ENCODE measurements at places on chromosomes 6 and 20.

DNA sequence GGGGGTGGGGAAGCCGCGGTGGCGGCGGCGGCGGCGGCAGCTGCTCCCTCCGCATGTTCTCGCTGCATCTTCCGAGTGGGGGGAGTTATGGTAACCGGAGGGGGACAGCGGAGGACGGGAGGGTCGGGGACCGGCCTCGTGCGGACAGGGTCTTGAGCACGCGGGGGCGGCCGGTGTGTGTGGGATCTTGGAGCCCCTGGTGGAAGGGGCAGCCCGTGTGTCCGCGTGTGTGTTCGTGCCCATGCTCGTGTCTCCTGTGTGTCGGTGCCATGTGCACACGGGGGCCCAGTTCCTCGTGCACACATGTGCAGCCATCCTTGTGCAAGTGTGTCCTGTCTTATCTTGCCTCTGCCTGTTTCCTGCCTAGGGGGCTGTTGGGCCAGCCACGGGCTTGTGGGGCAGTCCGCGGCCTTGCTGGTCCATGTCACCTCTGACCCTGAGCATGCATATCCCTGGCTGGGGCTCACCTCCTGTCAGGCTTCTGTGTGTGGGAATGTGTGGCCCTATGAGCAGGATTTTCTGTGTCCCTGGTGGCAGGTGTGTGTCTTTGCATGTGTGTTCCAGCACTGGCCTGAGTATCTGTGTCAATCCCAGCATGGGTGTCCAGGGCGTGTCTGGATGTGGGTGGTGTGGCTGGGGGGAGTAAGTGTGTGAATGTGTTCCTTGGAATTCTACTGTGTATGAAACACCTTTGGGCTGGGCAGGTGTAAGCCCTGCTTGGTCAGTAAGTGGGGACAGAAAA lies 8.5 kb downstream of the SYNGAP1 start:
- peak; percentile 58 for DNase-seq

GRCh38 chr6:26296556-26296856 lies 68.5 kb upstream of the BTN3A2 start:
- DNase-seq, result no peak

DNA sequence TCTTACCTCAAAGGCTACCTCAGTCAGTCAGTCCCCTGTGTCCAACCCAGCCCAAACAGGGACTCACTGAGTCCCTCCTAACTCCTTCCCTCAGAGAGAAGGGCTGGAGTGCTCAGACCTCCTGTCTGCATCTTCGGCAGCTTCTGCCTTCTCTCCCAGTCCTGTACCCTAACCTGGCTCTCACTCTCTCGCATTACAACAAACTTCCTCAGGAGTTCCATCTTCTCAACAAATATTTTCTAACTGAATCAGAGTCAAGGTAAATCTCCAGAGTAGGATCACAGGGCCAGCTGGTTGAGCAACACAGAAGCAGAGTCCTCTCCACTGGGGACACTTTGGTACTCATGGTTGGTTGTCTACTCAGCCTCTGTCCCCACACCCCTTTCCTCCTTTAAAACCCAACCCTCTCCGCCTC lies 92.3 kb downstream of the MRPL14 start:
- no peak for DNase-seq

DNA sequence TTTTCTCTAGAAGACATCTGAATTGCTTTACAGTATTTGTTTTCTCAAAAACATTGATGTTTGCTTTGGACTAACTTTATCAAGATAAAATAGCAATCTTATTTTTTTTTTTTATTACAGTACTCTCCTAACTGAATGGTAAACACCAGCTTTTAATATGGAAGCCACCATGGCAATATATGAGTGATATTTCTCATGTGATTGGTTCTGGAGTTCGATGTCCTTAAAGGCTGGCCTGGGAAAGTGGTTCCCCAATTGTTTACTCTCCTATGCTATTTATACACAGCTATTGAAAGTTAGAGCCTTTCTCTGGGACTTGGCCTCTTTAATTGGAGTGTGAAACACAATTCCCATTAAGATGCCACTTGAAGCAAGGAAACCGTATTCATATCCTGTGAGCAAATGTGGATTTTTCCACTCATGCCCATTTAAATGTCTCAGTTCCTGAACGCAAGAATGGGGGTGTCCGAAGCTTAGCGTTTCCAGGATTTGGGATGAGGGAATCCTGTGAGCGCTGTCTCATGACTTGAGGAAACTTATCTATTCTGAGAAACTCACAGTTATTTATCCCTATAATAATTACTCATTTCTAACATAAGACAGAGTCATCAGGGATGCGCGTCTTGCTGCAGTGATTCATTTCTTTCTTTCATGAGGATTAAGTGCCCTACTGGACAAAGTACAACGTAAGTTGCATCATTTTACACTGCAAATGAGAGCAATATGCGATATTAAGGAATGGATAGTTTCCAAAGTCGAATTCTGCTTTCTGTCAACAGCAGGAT lies 143.3 kb upstream of the PREP start:
- no peak for DNase-seq

GRCh38 chr6:45432977-45433376 lies 55.2 kb upstream of the SUPT3H start:
- DNase-seq, result no peak

GRCh38 chr20:56616716-56617115 lies 12.4 kb upstream of the TFAP2C start:
- no peak for DNase-seq

DNA sequence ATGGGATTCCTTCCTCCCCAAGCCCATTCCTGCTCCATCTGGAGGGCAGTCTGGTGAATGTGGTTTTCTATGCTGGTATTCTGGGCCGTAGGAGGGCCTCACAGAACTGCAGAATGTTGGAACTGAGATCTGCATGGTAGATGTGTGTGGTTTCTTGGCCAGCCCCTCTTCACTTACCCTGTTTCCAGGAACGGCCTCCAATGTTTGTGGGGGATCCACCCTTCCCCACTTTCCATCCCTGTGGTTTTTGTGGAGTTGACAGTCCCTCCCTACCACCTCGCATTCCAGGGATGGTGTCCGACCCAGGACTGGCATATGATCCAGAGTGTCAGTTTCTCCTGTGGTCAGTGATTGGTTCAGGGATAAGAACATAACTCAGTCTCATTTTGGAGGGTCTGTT lies 26.7 kb upstream of the TMEM14A start:
- DNase-seq, result no peak

DNA sequence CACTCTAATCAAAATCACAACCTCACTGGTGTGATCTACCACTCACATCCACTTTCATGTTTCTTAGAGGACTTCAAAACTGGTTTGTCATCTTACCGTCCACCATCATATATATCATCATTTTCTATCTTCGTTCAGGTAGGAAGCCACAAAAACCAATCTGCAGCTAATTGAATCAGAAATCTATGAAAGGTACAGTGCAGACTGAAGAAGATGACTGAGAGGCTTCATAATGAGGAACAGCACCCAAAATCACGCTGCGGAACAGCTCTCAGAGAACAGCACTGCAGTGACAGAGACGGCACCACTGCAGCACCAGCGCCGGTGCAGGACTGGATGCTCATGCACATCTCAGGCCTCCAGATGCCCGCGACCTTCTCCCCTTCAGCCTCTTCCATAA lies 13.0 kb downstream of the GMDS start:
- DNase-seq, result no peak

DNA sequence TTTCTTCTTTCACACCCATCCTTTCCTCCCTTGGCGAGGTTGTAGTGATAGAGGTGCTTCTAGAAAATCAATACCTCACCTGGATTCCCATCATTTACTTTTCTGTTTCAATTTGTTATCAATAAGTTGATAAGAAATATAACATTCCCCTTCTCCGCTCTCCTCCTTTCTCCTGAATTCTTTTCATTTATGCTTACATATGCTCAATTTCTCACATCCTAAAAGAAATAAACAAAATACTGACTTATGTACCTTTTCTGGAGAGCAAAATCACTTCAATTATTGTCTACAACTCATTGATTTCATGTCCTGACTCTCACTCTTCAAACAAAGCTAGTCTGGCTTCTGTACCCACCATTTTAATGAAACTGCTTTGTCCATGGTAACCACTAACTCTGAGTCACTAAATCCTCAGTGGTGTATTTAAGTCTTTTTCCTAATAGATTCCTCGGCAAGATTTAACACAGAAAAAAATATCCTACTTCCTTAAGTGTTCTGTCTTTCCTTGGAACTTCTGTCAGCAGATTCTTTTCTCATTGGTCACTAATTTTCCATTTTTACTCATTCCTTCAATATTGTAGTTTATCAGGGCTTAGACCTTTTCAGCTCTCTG lies 289.6 kb downstream of the RFPL4B start:
- no peak for DNase-seq

- peak; percentile 39 for DNase-seq
These were observed 60.8 kb downstream of the PRPH2 start for GRCh38 chr6:42661540-42662153.

GRCh38 chr20:57560554-57561355 lies at the start of gene PCK1:
Gene PCK1 (plus strand): TSS chr20:57561110. CDS start chr20:57561412, 302 bp downstream.
- no peak for DNase-seq

GRCh38 chr6:111687652-111688051 lies 82.0 kb upstream of the TRAF3IP2 start:
- DNase-seq, result no peak

GRCh38 chr6:7207720-7208119 lies 100.0 kb downstream of the RREB1 start:
- DNase-seq, result no peak

- DNase-seq, result no peak
These were observed 74.8 kb downstream of the IMPG1 start for GRCh38 chr6:75997696-75998095.

DNA sequence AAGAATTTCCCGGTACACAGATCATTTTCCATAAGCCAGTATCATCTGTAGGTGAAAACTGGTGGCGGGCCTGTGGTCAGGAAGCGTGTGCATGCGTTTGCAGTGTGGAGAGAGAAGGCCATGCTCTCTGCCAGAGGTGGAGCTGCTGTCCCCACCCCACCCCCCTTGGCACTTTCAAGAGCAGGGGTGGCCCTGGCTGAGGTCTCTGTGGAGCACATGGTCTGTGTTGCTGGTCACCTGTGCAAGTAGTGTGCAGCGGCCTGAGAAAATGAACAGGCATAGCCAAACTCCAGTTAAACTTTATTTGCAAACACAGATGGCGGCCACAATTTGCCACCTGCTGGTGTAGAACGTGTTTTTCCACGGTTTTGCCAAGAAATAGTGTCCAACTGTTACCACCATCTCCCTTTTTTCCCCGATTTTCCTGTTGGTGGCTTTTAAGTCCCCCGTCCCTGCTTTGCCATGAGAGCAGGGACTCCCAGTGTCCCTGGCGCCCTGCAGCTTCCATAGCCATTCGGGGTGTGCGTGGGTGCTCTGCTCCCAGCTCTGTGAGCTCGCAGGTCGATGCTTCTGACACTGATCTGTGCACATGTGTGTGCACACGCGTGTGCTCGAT lies 2.5 kb downstream of the ADRM1 start:
- DNase-seq, result no peak

DNA sequence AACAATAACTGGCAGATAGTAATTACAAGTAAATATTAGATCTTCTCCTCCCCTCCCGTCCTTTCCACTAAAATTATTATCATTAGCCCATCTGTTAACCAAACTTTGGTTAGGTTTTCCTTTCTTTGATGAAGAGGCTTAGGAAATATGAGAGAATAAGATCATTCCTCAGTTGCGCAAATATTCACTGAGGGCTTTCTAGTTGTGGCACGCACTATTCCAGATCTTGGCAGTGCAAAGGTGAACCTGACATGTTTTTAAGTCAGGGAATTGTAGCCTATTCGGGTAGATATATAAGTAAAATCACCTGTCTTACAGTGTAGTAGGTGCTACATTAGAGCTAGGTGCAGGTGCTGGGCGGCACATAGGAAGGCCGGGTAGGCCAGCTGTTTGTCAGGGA lies 31.1 kb downstream of the RNF217 start:
- no peak for DNase-seq

DNA sequence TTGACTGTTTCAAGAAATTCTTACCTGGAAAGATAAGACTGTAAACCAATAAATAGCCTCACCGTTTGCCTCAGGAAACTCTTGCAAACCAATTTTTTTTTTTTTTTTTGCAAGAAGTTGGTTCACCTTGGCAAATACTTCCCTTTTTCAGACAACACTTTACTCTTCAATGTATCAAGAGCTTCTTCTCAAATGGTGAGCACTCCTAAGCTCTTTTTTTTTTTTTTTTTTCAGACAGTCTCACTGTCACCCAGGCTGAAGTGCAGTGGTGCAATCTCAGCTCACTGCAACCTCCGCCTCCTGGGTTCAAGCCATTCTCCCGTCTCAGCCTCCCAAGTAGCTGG lies 22.7 kb upstream of the SNTA1 start:
- no peak for DNase-seq

GRCh38 chr6:11598687-11599086 lies 61.1 kb downstream of the TMEM170B start:
- DNase-seq, result no peak

DNA sequence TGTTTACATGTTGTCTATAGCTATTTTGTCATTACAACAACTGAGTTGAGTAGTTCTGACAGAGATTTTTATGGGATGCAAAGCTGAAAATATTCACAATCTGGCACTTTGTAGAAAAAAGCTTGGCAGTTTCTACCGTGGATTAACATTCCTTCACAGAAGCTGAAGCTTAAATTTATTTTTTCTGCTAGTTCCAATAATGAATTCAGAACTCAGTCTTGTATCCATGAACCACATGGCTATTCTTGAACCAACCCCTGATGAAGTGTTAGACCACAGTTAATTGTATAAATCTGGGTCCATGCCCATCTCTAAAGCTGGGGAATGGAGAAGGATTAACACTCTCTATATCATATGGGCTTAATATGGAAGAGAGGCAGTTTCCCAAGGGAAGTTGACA lies 743.8 kb upstream of the FLRT3 start:
- DNase-seq, result no peak

GRCh38 chr20:49381558-49382493 lies 100.6 kb downstream of the KCNB1 start:
- peak; percentile 9 for DNase-seq

GRCh38 chr6:111631903-111632460 lies 26.3 kb upstream of the TRAF3IP2 start:
- peak; percentile 24 for DNase-seq

DNA sequence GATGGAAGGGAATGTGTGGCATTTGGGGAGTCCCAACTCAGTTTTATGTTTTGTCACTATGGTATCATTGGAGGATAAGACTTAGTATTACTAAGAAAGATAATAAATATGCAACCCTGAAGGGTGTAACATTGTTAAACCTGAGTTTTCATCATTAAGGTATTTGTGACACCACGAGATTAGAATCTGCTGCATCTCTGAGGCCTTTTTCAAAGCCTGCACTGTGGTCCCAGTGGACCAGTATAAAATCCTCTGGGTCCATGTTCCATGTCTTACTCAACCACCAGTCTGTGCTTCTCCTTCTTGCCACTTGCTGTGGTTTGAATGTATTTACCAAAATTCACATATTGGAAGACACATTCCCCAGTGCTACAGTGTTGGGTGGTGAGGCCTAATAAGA lies 130.6 kb downstream of the TBX18 start:
- no peak for DNase-seq

GRCh38 chr20:13784271-13784892 lies 337 bp downstream of the ESF1 start:
- no peak for DNase-seq

DNA sequence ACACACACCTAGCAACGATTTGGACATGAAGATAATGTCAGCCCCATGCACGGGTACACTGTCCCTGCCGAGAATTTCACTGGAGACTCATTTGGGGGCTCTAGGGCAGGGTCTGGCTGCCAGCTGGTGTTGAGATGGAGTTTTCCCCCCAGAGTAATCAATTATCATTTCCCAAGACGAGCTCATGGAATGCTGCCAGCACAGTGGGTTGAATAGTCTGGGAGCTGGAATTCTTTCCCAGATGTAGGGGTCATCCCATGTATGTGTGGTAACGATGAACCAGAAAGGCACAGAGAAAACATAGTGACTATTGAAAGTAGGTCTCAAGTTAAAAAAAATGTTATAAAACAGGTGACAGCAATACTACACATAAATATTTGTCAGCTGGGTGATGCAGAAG lies 579.9 kb downstream of the MAFB start:
- DNase-seq, result no peak

- no peak for DNase-seq
These were observed 48.7 kb downstream of the AKIRIN2 start for GRCh38 chr6:87653074-87653962.

Data from right kidney (tissue), 9 donors.